ENCODE measurements at places on chromosomes 5 and 9.

- peak; percentile 54 for DNase-seq
Observed at GRCh38 chr5:180873615-180874520, 12.8 kb upstream of the ZFP62 start.

DNA sequence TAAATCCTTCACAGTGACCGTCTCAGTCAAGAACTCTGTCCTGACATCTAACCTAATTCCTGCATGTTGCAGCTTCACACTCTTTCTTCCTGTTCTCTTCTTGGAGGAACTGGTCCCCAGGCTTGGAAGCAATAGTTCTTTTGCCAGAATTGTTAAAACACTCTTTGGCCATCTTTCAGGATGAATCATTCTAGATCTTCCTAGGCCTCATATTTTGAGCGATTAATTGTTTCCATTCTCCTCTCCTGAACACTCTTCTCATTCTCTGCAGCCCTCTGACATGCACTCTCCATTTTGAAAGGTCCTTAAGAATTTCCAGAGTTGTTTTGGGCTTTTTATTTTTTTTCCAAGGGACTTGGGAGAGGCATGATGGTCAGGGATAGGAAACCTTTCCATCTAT is 85.8 kb downstream of the FAM114A2 start:
- no peak for DNase-seq

GRCh38 chr5:92353107-92354030 is 970.3 kb upstream of the ARRDC3 start:
- DNase-seq: no peak

- DNase-seq: no peak
Observed at GRCh38 chr9:88268886-88269285, 119.4 kb upstream of the SPIN1 start.

GRCh38 chr5:180193749-180194375 is 15.1 kb downstream of the RASGEF1C start:
- DNase-seq: no peak

DNA sequence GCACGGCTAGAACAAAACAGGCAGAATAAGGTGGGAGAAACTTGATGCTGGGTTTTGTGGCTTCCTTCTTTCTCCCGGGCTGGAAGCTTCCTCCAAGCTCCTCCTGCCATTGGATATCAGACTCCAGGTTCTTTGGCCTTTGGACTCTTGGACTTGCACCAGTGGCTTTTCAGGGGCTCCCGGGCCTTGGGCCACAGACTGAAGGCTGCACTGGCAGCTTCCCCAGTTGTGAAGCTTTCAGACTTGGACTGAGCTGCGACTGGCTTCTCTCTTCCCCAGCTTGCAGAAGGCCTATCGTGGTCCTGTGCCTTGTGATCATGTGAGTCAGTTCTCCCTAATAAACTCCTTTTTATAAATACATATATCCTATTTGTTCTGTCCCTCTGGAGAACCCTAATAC is 364.4 kb downstream of the DNAH5 start:
- DNase-seq: no peak

GRCh38 chr5:68456756-68457217 is 241.2 kb downstream of the PIK3R1 start:
- DNase-seq: no peak

- peak; percentile 18 for DNase-seq
Observed at GRCh38 chr5:3348576-3349535, 246.8 kb upstream of the IRX1 start.
